ENCODE measurements at places on chromosomes 1 and 21. TPM values are rescaled to one million over a fixed set of nuclear protein-coding genes. Genes with fewer than 3 reads are reported as not detected.

The TCHHL1 gene
- total RNA-seq = not detected

The CHI3L1 gene
- 235 TPM for total RNA-seq

The FCER1A gene
- total RNA-seq = not detected

The UBASH3A gene
- total RNA-seq = not detected

The CR1L gene
- not detected for total RNA-seq

The CD1E gene
- not detected for total RNA-seq

The TRPM2 gene
- total RNA-seq = 0.07 TPM

The FAM72D gene
- 5.9 TPM for total RNA-seq

The OR2M3 gene
- total RNA-seq = not detected

The ZMYND12 gene
- 0.36 TPM for total RNA-seq

The CENPF gene
- total RNA-seq = 145 TPM

The TTC39A gene
- total RNA-seq = 21.0 TPM

The SYDE2 gene
- total RNA-seq = 19.9 TPM

The IVL gene
- not detected for total RNA-seq

The SYPL2 gene
- 0.32 TPM for total RNA-seq

The OLIG1 gene
- total RNA-seq = not detected

The C1orf141 gene
- total RNA-seq = not detected

The STPG1 gene
- 8.6 TPM for total RNA-seq

The DHX9 gene
- total RNA-seq = 218 TPM

The LRRC53 gene
- total RNA-seq = not detected

The PCBP3 gene
- 0.75 TPM for total RNA-seq

The SYNC gene
- total RNA-seq = not detected

The FCMR gene
- not detected for total RNA-seq

The MAP3K21 gene
- total RNA-seq = 10.4 TPM

The TAS1R1 gene
- not detected for total RNA-seq

The A3GALT2 gene
- not detected for total RNA-seq

The PLEKHG5 gene
- 12.2 TPM for total RNA-seq

The SLC45A1 gene
- total RNA-seq = 0.44 TPM

The OR2G6 gene
- total RNA-seq = not detected

The SHISA4 gene
- total RNA-seq = 3.0 TPM

The CRP gene
- total RNA-seq = not detected

The LRRC52 gene
- not detected for total RNA-seq

The PDE4B gene
- not detected for total RNA-seq

The PTPRU gene
- total RNA-seq = 41.4 TPM

The RBP7 gene
- 10.3 TPM for total RNA-seq

The CELA2A gene
- total RNA-seq = not detected

The TSPEAR gene
- total RNA-seq = 0.32 TPM

The SLAMF1 gene
- not detected for total RNA-seq

The PRKCZ gene
- total RNA-seq = 45.9 TPM

The BSND gene
- not detected for total RNA-seq

The FASLG gene
- total RNA-seq = not detected

The DCST2 gene
- total RNA-seq = 0.26 TPM

The DPT gene
- not detected for total RNA-seq

The ANKRD65 gene
- 3.2 TPM for total RNA-seq

The PEX11B gene
- 16.1 TPM for total RNA-seq

The SLC45A3 gene
- total RNA-seq = 5.5 TPM

The RGSL1 gene
- not detected for total RNA-seq

The NBPF1 gene
- total RNA-seq = 59.3 TPM

The DNASE2B gene
- not detected for total RNA-seq

The VHLL gene
- not detected for total RNA-seq

The LRRC38 gene
- not detected for total RNA-seq

The RNU1-4 gene
- 1,638 TPM for total RNA-seq

The FAM167B gene
- 0.70 TPM for total RNA-seq

The EGLN1 gene
- total RNA-seq = 26.7 TPM
